ENCODE measurements at places on chromosomes 16 and 17. TPM values are rescaled to one million over a fixed set of nuclear protein-coding genes. Genes with fewer than 3 reads are reported as not detected.
A peak's percentile ranks its signal among the peaks of the same experiment; 100 is the strongest.

- DNase-seq = no peak
Observed at GRCh38 chr17:30942308-30943079, 20.7 kb downstream of the ADAP2 start.

Gene GAST
- total RNA-seq = not detected

- DNase-seq = peak; percentile 86
Observed at GRCh38 chr16:86740906-86741799, 162.8 kb downstream of the FOXL1 start.

Gene TPSG1
- not detected for total RNA-seq

- no peak for DNase-seq
Observed at GRCh38 chr17:80117491-80118401, 16.4 kb downstream of the GAA start.

GRCh38 chr17:82655523-82655922, 7.3 kb upstream of the WDR45B start:
- DNase-seq = no peak

GRCh38 chr17:40551091-40551878, 14.0 kb downstream of the CCR7 start:
- DNase-seq = no peak

DNA sequence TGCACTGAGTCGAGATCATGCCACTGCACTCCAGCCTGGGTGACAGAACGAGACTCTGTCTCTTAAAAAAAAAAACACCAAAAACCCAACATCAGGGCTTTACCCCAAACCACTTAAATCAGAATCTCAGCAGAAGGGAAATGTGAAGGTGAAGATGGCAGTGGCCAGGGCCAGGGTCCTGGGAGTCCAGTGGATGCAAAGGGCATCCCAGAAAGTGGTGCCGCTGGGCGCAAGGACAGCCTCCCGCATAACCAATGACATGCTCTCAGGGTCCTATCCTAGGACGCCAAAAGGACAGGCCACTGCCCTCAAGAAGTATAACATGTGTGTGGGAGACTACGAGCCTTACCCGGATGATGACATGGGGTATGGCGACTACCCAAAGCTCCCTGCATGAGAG, 7.9 kb downstream of the TUBD1 start:
- no peak for DNase-seq

GRCh38 chr16:6499413-6499812, 833.2 kb upstream of the RBFOX1 start:
- no peak for DNase-seq

DNA sequence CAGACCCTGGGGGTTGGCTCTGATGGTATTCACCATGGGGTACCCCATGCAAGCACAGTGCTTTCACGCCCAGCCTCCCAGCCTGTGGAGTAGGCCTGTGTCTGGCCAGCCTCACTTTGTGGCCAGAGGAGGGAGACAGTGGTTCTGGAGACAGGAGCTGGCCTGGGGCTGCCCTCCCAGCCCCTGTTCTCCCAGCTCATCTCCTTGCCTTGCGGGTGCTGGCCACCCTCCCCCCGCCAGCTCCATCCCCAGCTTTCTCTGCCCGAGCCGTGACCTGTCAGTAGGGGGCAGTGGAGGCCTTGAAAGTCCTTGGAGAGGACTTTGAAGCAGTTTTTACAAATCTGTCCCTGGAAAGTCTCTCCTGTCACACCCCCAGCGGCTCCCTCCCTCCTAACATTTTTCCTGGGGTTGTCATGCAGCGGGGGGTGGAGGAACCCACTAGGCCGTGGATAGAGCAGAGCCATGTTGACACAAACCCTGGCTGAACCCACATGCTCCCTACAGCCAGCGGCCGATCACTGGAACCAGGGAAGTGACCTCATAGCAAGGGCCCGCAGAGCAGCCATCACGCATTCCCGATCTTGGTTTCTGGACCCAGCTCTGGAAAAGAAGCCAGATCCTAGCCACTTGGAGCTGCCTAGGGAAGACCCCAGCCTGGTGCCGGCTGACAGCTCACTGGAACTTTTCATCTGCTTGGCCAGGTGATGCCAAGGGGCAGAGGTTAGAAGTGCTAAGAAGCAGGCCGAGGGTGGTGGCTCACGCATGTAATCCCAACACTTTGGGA, 289.4 kb downstream of the SEC14L1 start:
- DNase-seq = peak; percentile 98

DNA sequence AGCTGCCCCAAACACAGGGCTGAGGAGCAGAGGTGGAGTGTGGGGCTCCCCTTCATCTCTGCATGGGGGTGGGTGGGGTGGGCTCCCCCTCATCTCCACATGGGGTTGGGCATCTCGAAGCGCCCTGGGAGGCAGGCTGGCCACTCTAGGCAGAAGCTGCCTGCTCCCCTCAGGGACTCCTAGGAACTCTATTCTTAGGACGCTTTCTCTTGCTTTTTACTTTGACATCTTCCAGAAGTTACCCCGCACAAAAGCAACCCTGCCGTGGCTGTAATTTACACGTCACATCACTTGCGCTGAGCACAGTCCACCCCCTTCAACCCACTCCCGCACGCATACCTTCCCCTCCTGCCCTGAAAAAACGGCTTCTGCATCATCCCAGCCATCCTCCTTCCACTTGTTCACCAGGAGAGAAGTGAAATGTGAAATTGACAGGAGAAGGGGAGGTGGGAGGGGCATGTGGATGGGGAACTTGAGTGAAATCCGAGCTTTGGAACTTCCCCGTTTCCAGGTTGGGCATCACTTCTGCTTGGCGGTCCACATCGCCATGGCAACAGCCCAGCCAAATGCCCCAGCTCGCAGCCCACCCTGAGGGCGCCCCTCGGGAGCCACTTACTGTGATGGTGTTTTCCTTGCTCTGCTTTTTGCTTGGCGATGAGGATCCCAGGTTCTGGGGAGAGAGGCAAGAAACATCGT, 53.7 kb upstream of the RCVRN start:
- DNase-seq = no peak
